ENCODE measurements at places on chromosomes 11 and 22. TPM values are rescaled to one million over a fixed set of nuclear protein-coding genes. Genes with fewer than 3 reads are reported as not detected.

Gene GDPD4
- total RNA-seq = not detected

Gene PLCB3
- 37.4 TPM for total RNA-seq

DNA sequence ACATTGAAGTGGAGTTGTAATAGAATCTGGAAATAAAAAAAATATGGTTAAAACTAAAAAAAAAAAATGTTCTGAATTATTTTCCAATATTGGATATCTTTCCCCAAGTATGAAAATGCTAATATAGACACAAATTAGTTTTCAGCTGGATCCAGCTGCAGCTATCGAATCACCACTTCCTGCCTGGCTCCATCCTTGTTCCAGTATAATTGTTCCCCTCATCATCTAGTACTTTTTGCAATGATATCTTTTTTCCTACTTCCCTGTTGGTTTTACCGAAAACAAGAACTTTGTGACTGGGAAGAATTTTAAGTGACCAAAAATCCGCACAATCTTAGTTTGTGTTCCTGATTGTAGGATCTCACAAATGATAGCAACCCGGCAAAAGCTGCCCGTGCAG, 9.4 kb downstream of the OR4D9 start:
- no peak for DNase-seq

Gene PNPLA5
- total RNA-seq = not detected

Gene DRICH1
- not detected for total RNA-seq

DNA sequence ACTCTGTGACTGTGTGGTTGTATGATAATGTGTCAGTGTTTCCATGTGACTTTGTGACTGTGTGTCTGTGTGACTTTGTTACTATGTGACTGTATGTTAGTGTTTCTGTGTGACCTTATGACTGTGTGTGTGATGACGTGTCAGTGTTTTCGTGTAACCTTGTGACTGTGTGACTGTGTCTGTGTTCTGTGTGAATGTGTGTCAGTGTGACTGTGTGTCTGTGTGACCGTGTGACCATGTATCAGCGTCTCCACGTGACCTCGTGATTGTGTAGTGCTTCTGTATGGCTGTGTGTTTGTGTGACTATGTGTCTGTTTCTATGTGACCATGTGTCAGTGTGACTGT, 9.5 kb upstream of the PKNOX2 start:
- no peak for DNase-seq

Gene POU2AF2
- total RNA-seq = not detected

- DNase-seq = no peak
These were observed 132.2 kb upstream of the PLET1 start for GRCh38 chr11:112392904-112393303.

DNA sequence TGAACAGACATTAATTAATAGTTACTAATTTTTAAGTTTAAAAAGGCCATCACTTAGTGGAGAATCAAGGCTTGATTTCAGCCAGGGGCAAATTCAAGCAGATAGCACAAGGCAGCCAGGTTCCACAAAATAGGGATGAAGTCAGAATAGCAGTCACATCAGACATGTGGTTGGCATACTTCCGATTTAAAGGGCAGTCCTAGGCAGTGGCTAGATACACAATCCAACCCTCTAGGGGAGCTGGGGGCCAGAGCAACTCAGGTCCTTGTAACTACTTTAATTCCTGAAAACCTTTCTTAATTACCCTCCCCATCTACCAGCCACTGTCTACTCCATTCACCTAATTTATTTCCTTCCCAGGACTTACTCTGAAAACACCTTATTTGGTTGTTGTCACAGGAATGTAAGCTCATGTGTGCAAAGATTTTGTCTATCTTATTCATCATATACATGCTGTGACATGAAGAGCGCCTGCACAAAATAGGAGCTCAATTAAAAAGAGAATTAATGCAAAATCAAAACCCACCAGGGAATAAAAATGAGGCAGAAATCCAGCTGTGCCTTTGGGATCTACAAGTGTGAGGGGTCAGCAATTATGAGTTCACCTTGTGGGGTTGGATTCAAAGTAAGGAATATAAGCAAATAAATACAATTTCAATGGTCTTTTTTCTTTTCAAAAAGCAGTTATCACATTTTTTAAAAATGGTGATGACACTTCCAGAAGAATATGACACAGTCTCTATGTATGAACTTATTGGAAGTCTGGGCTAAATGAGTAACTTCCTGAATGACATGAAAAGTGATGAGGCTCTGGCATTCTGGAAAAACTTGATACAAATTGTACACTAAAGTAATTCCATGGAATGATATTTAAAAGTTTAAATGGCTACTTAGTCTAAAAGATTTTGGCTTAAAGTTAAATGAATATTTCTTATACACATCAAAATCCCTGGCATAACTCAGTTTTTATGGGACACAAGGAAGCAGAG, 53.8 kb downstream of the COPB1 start:
- DNase-seq = no peak

- no peak for DNase-seq
These were observed 57.6 kb downstream of the LIF start for GRCh38 chr22:30188911-30189310.

- peak; percentile 40 for DNase-seq
These were observed 1.2 kb downstream of the KMT2A start for GRCh38 chr11:118437208-118438125.

Gene FZD4
- total RNA-seq = 0.99 TPM

Gene PATE2
- total RNA-seq = 0.07 TPM

DNA sequence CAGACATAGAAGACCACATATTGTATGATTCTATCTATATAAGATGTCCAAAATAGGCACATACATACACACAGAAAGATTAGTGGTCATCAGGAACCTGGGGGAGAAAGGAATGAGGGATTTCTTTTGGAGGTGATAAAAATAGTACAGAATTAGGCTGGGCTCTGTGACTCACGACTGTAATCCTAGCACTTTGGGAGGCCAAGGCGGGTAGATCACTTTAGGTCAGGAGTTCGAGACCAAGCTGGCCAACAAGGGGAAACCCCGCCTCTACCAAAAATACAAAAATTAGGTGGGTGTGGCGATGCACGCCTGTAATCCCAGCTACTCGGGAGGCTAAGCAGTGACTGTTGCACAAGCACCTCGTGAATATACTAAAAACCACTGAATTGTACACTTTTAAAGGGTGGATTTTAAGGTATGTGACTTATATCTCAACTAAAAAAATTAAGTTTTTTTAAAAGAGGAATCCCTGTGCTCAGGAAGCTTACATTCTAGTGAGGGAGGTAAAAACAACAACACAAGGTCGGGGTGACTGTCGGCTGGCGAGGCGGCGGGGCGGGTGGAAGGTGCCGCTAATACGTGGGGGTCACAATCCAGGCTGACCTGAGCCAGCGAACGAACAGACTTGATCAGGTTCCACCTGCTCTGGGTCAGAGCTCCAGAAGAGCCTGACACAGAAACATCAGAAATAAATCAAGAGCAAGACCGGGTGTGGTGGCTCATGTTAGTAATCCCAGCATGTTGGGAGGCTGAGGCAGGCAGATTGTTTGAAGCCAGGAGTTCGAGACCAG, 25.3 kb upstream of the TESMIN start:
- DNase-seq = no peak

GRCh38 chr11:1608363-1608762, at the start of gene KRTAP5-3:
Gene KRTAP5-3 (minus strand): TSS chr11:1608463. CDS start chr11:1608385, 78 bp downstream.
- DNase-seq = no peak

DNA sequence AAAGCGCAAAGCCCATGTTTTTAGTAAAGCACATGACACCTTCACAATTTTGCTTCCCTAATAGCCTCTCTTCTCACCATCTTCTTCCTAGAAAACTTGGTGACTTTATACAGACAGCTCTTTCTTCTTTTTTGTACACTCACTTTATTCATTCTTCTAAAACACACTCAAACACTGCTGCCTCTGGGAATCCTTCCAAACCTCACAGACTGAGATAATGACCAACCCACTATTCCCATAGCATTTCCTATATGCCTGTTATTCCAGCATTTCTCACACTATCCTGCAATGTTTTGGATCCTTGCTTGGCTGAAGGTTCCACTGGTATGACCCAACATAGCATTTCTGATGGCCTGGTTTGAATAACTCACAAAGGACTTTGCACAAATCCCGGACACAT, 442.1 kb upstream of the CCDC90B start:
- no peak for DNase-seq

DNA sequence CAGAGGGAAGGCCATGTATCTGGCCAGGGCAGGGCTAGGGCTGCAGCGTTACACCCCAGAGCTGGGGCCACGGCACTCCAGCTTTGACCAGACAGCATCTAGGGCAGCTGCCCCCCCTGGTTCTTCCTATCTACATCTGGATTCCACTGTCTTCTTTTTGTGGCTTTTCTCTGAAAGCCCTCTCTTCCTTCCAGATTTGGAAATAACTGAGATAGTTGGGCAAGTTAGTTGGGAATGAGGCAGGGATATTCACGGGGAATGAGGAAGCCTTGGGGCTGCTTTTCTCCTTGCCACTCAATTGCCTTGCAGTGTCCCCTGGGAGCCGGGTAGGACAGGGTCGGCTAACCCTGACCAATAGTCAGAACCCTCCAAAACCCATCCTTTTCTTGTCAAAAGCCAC, 26.8 kb downstream of the CLMP start:
- DNase-seq = no peak

- peak; percentile 56 for DNase-seq
These were observed 6.6 kb downstream of the NEAT1 start for GRCh38 chr11:65429068-65429681.

DNA sequence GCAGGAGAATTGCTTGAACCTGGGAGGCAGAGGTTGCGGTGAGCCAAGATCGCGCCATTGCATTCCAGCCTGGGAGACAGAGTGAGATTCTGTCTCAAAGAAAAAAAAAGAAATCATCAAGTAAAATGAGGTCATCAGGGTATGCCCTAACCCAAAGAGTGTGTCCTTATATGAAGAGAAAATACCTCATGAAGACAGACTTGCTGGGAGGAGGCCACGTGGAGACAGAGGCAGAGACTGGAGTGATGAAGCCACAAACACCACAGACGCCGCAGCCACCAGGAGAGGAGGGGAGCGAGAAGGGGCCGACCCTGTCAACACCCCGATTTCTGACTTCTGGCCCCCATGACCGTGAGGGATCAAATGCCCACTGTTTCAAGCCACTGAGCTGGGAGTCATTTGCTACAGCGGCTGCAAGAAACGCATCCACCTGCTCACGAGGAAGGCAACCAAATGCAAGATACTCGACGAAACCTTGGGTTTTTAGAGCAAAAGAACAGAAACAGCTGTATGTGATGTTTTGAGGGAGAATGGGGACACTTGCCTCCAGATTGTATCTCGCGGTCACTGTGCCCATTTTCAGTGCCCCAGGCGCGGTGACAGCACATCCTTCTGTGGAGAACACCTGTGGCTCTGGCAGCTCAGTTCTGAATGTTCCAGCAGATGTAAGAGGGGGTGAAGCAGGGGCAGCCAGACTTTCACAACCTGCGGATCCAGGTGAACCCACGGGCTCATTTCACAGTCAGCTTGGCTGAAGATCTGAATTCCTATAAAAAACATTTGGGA, 1317.2 kb downstream of the TBC1D22A start:
- no peak for DNase-seq

Gene TRPM5
- total RNA-seq = not detected

Gene PKP3
- total RNA-seq = 24.1 TPM

DNA sequence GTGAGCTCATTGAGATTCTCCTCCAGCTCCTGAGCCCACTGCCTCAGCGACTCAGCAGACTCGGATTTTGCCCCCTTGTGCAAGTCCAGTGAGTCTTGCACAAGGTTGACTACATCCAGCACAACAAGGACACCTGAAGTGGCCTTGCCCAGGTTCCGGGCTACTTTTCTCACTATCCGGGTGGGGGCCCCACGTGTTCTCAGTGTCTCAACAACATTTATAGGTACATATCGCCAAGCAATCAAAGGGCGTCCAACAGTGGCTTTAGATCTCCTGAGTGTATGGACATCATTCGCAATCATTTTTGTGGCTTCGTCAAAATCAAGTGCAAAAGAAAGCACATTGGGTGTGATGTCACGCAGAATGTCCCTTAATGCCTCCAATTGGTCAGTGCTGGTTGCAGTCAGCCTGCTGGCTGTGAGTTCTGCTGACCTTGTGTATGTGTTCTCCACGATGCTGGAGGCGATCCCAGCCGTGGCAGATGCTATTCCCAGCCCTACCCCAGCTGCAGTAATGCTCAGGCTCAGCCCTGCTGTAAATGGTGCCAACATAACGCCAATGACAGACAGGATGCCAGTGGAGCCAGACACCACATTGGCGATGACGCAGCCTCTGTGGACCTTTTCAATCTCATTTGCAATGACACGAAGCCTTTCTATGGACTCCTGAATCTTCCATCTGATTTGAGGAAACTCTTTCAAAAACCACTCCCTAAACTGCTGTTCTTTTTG, 10.3 kb downstream of the APOL4 start:
- DNase-seq = peak; percentile 90

DNA sequence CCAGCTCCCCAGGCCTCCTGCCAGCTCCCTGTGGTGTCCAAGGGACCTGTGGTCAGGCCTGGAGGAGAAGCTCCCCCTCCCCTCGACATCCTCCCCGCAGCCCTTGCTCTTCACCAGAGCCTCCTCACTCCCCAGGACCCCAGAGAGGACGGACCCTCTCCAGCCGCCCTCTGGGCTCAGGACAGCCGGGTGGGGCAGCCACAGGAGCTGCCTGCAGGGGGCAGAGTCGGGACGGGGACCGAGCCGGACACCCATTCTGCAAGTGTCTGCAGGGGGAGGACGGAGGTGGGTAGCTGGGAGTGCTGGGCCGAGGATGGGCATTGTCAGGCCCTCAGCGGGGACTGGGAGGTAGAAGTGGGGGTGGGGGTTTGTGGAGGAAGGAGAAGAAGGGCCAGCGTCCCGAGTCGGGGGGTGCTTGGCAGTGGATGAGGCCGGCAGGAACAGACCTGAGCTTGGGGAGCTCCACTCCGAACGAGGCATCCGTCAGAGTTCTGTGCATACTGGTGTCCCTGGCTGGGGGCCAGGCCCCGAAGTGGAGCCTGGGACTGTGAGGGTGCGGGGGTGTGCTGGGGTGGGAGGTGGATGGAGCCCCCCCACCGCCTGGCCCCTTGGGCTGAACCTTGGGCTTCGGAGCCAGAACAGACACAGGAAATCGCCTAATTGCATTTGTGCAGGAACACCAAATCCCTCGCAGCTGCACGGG, 15.2 kb downstream of the PRR33 start:
- peak; percentile 86 for DNase-seq

DNA sequence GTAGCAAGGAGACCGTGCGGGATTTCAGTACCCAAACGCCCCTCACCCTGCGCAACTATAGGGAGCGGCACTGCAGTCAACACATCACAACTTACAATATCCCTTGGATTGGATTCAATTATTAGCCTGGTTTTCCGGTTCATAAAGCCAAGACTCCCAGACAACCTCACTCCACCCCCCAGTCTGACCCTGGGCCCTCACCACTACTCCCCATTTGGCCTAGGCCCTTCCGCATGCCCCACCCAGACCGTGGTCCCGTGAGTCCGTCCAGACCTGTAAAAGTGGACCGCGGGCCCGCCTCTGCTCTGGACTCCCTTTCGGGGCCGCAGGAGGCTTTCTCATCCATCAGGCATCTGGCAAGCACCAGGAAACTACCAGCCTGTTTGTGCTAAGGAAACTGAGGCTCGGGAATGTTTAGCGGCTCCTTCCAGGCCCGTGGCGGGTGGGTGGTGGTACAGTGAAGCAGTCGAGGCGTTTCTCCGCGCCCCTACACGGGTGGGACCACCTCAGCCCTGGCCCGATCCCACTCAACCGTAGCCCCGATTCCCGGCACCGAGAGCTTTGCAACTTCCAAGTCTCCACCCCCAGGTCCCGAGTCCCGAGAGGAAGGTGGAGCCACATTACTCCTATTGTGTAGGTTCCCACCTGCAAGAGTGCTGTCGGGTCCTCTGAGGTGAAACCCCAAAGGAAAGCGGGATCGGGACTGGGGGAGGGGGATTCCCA, 679 bp upstream of the DPP3 start:
- DNase-seq = peak; percentile 65

Gene CARD10
- total RNA-seq = 18.9 TPM

All from MG63 (cell line).